NCI-H2171 treated with DMSO at 0.1 percent for 48 hours (cell line): ENCODE measurements at places on chromosomes 6 and 20.

- DNase-seq: no peak
Measured at GRCh38 chr6:21037453-21037852, 503.2 kb downstream of the CDKAL1 start.

- DNase-seq: no peak
Measured at GRCh38 chr6:155801046-155801445, 345.4 kb upstream of the NOX3 start.

GRCh38 chr20:56808117-56808725, 179.1 kb downstream of the TFAP2C start:
- no peak for DNase-seq

- DNase-seq: peak; percentile 37
Measured at GRCh38 chr6:18206591-18206990, 51.4 kb downstream of the KDM1B start.

DNA sequence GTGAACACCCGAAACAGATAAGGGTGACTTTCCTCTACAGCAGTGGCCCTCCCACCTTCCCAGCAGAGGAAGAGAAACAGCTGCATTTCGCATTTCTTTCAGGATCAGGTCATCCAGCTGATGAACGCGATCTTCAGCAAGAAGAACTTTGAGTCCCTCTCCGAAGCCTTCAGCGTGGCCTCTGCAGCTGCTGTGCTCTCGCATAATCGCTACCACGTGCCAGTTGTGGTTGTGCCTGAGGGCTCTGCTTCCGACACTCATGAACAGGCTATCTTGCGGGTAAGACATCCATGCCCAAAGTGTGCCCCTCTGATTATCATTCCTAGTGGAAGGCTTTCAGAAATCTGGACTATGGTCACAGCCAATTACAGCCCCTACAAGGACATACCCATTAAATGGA, 27.8 kb upstream of the MROH8 start:
- DNase-seq: no peak

DNA sequence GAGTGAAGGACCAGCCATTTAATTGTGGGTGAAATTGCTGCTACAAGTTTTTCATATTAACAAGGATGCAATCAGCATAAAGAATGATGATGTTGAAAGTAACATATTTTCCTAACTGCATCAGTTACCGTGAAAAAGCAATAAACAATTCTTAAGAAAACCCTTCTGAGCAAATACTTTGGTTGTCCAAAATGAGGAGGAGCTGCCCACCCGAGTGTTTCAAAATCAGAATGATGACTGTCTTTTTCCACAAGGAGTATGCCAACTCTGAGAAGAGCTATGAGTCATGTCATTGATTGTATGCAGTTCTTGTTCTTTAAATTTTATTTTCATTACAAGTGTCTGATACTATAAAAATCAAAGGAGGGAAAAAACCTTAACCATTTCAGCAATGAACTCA, 470.5 kb downstream of the COL12A1 start:
- DNase-seq: no peak

GRCh38 chr20:44963325-44964215, 2.7 kb upstream of the STK4 start:
- no peak for DNase-seq

GRCh38 chr6:90044182-90044832, 150.0 kb downstream of the GJA10 start:
- DNase-seq: no peak

GRCh38 chr6:163539101-163539762, 124.7 kb downstream of the QKI start:
- DNase-seq: no peak

GRCh38 chr6:146014233-146014632, 14.6 kb upstream of the GRM1 start:
- no peak for DNase-seq

DNA sequence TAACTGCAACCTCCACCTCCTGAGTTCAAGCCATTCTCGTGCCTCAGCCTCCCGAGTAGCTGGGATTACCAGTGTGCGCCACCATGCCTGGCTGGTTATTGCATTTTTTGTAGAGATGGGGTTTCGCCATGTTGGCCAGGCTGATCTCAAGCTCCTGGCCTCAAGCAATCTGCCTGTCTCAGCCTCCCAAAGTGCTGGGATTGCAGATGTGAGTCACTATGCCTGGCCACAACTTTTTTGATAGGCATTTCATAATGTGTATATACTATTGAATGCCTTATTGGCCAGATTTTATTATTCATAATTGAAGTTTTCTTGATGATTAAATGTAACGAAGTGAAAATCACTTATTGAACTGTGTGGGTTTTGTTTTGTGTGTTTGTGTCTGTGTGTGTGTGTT, 27.9 kb downstream of the FIG4 start:
- DNase-seq: no peak

DNA sequence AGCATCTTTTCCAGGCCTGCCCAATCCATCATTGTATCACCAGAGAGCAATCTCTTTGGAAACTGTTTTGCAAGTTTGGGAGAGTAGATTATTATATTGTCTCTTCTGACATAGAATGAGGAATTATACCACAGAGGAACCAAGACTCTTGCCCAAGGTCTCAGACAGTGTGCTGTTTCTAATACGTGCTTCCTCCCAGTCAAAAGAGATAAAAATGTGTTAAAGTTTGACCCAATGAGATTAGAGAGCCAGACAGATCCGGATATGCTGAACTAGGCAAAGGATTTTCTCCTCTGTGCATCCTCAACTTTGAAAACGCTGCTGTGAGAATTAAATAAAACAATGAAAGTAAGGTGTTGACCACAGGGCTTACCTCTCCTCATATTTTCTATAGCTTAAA, 18.6 kb upstream of the NT5E start:
- DNase-seq: no peak
